ENCODE measurements at places on chromosomes 4 and X. TPM values are rescaled to one million over a fixed set of nuclear protein-coding genes. Genes with fewer than 3 reads are reported as not detected.

RTL3 gene
- not detected for polyA plus RNA-seq

KLHL15 gene
- 2.1 TPM for polyA plus RNA-seq

ZIC3 gene
- not detected for polyA plus RNA-seq

CT47B1 gene
- not detected for polyA plus RNA-seq

SUPT20HL1 gene
- polyA plus RNA-seq = not detected

SYN1 gene
- polyA plus RNA-seq = 0.58 TPM

PNMA6A gene
- 0.16 TPM for polyA plus RNA-seq

LPAR4 gene
- polyA plus RNA-seq = not detected

AFM gene
- not detected for polyA plus RNA-seq

POLN gene
- polyA plus RNA-seq = 0.95 TPM

CCSER1 gene
- not detected for polyA plus RNA-seq
